ENCODE measurements at places on chromosomes 12 and 14.

- DNase-seq, result no peak
Observed at GRCh38 chr14:67513631-67514108, 19.4 kb upstream of the PLEKHH1 start.

GRCh38 chr14:68088451-68088854, 268.9 kb downstream of the RAD51B start:
- DNase-seq, result no peak

DNA sequence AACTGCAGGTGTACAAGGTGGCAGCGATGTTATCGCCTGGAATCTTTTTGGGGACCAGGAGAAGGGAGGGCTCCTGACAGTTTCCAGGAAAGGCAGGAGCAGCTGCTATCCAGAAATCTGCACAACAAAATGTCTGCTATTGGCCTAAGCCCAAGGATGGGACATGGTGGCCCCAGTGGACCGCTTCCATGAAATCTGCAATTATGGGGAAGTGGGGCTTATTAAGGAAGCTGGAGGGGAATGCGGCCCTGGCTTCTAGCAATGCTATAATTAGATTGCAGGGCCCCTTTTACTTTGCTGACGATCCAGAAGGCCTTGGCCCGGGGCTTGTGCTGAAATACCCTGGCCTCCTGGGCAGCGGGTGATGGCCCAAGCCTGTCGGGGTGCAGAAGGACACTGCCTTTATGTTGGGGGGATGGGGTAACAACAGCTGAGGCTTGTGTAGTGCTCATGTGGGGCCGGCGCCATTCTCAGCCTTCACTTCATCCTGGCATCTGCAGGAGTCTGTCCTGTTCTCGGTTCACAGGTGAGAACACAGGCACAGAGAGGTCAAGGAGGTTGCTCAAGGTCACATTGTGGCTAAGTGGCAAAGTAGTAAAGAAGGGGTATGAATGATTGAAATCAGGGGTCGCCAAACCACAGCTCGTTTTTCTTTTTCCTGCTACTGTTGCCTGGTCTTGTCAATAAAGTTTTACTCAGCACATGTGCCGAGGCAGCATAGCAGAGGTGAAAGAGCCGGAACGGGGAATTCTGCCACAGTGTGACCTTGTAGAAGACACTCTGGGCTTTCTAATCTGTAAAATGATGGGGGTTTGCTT, 153.5 kb downstream of the RBM19 start:
- no peak for DNase-seq

GRCh38 chr14:68788996-68789820, 3.7 kb downstream of the ZFP36L1 start:
- DNase-seq, result no peak

DNA sequence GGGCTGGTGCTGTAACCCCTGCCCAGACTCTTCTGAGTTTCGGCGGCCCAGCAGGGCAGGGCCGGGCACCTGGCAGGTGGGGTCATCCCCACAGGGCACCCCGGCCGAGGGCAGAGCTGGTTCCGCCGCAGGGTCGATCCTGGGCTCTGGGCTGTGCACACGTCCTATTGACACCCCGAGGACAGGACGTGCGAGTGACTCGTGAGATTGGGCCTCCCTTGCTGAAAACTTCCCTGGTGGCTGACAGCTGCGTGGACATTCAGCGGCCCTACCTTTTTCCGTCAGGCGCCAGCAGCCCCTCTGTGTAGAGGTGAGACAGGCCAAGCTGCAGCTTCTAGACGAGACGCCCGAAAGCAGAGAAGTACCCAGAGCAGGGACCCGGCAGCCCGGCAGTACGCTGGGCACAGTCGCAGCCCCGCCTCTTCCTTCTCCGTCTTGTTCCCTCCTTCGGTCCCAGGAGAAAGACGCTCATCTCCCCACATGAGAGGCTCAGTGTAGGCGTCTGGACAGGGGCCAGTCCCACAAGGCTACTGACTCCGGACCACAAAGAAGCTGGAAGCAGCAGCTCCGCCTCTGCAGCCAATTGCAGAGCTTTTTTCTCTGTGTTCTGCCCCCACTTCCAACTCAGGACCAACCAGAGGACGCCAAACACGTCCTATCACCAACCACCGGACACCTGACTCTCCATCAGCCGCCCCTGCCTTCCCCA, at the start of gene LRCOL1:
Gene LRCOL1 (minus strand): TSS at position 532 of the 709 bp plus-strand sequence. CDS start 4,331 bp downstream, outside the sequence.
- DNase-seq, result no peak

GRCh38 chr12:42960087-42960527, 370.6 kb upstream of the PRICKLE1 start:
- no peak for DNase-seq

DNA sequence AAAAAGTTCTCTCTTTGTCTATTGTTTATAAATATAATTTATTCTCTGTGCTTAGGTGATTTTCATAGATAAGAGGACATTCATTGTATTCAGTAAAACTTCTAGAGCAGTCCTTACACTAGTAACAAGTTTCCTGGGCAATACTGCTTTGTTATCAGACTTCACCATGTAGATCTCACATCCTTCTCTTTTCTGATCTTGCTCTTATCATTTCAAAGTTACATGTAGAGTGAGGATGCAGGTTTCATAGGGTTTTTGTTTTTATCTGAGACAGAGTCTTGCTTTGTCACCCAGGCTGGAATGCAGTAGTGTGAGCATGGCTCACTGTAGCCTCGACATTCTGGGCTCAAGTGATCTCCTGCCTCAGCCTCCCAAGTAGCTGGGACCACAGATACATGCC, 789.5 kb downstream of the DIO2 start:
- DNase-seq, result no peak

DNA sequence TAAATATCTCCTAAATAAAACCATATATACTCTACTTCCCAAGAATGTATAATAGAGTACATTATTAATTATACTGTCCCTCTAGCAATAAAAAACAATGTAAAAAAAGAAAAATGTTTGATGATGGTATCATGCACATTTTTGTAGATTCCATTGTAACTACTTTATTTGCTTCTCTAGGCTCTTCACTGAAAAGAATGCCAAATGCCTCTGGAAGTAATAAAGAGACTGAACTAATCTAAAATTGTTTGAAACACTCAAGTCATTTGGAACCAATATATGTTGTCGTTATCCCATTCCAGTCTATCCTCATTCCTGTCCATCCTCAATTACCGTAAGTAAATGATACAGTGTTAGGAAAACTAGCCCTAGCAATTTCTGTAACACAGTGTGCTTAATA, 233.6 kb downstream of the C12orf50 start:
- no peak for DNase-seq

- no peak for DNase-seq
Observed at GRCh38 chr12:54017027-54017788, 8.4 kb downstream of the HOXC8 start.

DNA sequence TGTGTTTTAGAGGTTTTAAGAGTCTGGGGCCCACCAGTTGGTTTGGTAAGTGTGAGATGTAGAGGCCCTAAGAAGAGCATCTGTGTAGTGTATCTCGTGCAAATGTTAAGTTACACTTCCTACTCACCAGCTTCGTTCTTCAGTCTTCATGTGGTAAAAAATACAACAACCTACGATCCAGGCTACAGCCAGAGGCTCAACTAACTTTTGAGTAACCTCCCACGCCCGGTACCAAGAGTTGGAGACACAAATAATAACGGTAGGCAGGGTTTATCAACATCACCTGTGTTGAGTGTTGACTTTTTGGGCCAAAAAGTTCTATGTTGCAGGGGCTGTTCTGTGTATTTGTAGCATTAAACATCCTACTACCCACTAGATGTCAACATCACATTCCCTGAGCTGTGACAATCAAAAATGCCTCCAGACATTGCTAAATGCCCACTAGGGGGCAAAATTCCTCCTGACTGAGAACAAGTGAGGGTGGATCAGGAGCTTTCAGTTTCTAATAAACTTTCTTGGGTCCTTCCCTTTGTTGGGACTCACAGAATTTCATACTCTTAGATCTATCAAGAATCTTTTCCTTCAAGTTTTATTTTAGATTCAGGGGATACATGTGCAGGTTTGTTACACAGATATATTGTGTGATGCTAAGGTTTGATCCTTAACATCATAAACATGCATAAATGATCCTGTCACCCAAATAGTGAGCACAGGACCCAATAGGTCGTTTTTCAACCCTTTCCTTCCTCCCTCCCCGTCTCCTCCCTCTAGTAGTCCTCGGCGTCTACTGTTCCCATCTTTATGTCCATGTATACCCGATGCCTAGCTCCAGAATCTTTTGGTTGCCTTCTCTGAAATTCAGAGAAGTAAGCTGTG, 94.7 kb downstream of the SLC2A13 start:
- DNase-seq, result peak; percentile 24
